ENCODE measurements at places on chromosomes 3 and 15. TPM values are rescaled to one million over a fixed set of nuclear protein-coding genes. Genes with fewer than 3 reads are reported as not detected.

Gene CHDH
- total RNA-seq, result 0.12 TPM

Gene ACKR4
- not detected for total RNA-seq

DNA sequence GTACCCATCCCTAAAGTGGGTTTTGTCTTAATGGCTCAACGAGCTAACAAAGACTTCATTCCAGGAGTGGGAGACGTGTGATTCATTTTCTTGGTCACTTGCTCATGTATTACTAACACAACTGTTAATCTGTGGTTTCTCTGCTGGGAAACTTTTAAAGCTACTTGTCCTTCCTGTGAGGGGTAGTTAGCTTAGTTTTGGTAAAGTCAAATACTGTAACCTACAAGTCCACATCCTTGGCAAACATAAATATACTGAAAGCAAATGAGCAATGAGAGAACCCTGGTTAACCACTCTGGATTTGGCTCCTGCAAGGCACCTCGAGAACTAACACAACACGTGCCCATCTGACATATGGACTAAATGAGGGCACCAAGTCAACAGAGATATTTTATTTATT is 19.9 kb downstream of the NOX5 start:
- H3K36me3 ChIP-seq, result no peaks in the 10 kb centered on the region
- peaks cover 35% of the 10 kb centered on the region for H3K27me3 ChIP-seq
- no peak overlapping the region for H3K4me3 ChIP-seq
- H3K27ac ChIP-seq, result no peak overlapping the region

DNA sequence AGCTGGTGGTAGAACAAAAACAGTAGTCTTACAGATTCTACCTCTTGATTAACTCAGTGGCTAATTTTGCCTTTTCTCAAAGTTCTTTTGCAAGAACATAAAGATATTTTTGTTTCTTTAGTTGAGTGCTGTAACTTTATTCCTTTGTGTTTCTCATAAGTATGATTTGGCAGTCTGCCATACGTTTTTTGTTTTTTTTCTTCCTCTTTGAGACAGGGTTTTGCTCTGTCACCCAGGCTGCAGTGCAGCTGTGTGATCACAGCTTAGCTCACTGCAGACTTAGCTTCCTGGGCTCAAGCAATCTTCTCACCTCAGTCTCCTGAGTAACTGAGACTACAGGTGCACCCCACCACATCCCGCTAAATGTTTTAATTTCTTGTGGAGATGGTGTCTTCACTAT is 22.4 kb downstream of the B3GNT5 start:
- DNase-seq, result no peak
- H3K4me3 ChIP-seq, result no peak overlapping the region

- no peak overlapping the region for H3K4me3 ChIP-seq
- no peaks in the 10 kb centered on the region for H3K27me3 ChIP-seq
- no peak for DNase-seq
- H3K27ac ChIP-seq, result no peak overlapping the region
- H3K36me3 ChIP-seq, result peaks cover 24% of the 10 kb centered on the region
- peaks cover 8% of the 10 kb centered on the region for H3K4me1 ChIP-seq
Observed at GRCh38 chr15:76664895-76665294, 240.2 kb downstream of the SCAPER start.

- no peak overlapping the region for H3K27ac ChIP-seq
- no peaks in the 10 kb centered on the region for H3K4me1 ChIP-seq
- no peak for DNase-seq
- H3K36me3 ChIP-seq, result no peaks in the 10 kb centered on the region
- no peak overlapping the region for H3K4me3 ChIP-seq
Observed at GRCh38 chr3:94596887-94597566, 534.2 kb downstream of the NSUN3 start.

- H3K4me3 ChIP-seq, result no peak overlapping the region
- peak; percentile 40 for DNase-seq
Observed at GRCh38 chr15:99438691-99439523, 126.9 kb upstream of the MEF2A start.

Gene ITPR1
- 41.1 TPM for total RNA-seq

- H3K27ac ChIP-seq, result no peak overlapping the region
- no peak overlapping the region for H3K4me3 ChIP-seq
- no peak for DNase-seq
- no peaks in the 10 kb centered on the region for H3K27me3 ChIP-seq
- H3K36me3 ChIP-seq, result peaks cover 31% of the 10 kb centered on the region
- H3K4me1 ChIP-seq, result peaks cover 47% of the 10 kb centered on the region
Observed at GRCh38 chr3:125006291-125006731, 49.5 kb downstream of the HEG1 start.

DNA sequence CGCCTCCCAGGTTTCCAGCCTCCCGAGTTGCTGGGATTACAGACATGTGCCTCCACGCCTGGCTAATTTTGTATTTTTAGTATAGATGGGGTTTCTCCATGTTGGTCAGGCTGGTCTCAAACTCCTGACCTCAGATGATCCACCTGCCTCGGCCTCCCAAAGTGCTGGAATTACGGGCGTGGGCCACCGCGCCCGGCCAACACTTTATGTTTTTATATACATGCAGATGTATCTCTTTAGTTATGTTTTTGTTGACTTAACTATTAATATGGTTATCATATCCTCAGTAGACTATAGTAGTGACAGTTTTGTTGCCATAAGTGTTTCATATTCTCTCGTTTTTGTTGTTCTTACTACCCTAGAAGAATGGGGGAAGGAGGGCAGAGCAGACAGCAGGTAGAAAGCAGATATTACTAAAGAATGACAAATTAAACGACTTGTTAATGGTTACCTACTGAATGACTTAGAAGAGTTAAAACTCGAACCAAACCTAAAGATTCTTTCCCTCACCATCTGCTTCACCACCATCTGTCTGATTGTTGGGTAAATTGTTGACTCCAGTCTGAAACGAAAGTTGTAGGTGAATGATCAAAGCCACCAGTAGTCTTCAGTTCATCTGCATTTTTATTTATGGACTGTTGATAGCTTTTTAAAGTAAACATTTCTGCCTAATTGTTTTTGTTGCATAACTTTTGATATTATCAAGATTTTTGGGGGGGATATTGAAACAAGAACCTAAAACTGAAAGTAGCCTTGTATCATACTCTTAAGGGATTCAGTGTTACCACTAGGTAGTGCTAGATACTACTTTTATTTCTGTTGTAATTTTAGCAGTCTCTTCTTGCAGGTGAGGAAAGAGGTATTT is 89.3 kb downstream of the RASA2 start:
- peaks cover 11% of the 10 kb centered on the region for H3K36me3 ChIP-seq
- no peak overlapping the region for H3K4me3 ChIP-seq
- peak overlapping the region; percentile 63 for H3K27ac ChIP-seq
- no peaks in the 10 kb centered on the region for H3K27me3 ChIP-seq
- no peak for DNase-seq

Gene FETUB
- total RNA-seq, result not detected

Gene LRRC57
- total RNA-seq, result 14.7 TPM

Gene GOLGA8A
- 44.5 TPM for total RNA-seq
